Cardiac muscle cell (in vitro differentiated cells and primary cell): ENCODE measurements at places on chromosomes 3 and 15.

- no peak for DNase-seq
- no peak overlapping the region for H3K4me3 ChIP-seq
- no peaks in the 10 kb centered on the region for H3K4me1 ChIP-seq
- no peaks in the 10 kb centered on the region for H3K27me3 ChIP-seq
Measured at GRCh38 chr15:51365417-51365816, 24.0 kb downstream of the GLDN start.

- no peak overlapping the region for H3K4me3 ChIP-seq
- H3K27me3 ChIP-seq, result no peaks in the 10 kb centered on the region
- DNase-seq, result no peak
- H3K27ac ChIP-seq, result no peak overlapping the region
Measured at GRCh38 chr15:65804252-65804931, 12.3 kb upstream of the DENND4A start.

- H3K27ac ChIP-seq, result no peak overlapping the region
- no peak overlapping the region for H3K4me3 ChIP-seq
- H3K27me3 ChIP-seq, result no peaks in the 10 kb centered on the region
- no peaks in the 10 kb centered on the region for H3K36me3 ChIP-seq
- no peaks in the 10 kb centered on the region for H3K4me1 ChIP-seq
- no peak for DNase-seq
Measured at GRCh38 chr15:45867281-45867680, 232.5 kb downstream of the SQOR start.

DNA sequence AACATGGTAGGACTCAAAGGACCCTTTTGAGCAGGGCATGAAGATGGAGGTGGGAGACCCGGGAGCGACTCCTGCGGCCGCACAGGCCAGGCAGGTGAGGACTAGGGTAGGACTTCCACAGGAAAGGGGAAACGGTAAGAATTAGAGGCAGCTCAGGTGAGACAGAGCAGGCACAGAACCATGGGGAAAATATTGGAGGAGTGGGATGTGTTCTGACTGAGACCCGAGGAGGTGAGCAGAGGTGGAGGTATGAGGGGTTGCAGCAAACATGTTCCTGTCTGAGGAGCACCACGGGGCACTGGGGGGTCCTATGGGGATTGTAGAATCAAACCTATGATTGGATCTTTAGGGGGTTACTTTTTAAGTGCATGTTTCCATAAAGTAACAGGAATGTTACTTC, 1.4 kb upstream of the ISG20 start:
- no peak for DNase-seq
- no peaks in the 10 kb centered on the region for H3K36me3 ChIP-seq
- no peak overlapping the region for H3K27ac ChIP-seq
- H3K27me3 ChIP-seq, result no peaks in the 10 kb centered on the region

DNA sequence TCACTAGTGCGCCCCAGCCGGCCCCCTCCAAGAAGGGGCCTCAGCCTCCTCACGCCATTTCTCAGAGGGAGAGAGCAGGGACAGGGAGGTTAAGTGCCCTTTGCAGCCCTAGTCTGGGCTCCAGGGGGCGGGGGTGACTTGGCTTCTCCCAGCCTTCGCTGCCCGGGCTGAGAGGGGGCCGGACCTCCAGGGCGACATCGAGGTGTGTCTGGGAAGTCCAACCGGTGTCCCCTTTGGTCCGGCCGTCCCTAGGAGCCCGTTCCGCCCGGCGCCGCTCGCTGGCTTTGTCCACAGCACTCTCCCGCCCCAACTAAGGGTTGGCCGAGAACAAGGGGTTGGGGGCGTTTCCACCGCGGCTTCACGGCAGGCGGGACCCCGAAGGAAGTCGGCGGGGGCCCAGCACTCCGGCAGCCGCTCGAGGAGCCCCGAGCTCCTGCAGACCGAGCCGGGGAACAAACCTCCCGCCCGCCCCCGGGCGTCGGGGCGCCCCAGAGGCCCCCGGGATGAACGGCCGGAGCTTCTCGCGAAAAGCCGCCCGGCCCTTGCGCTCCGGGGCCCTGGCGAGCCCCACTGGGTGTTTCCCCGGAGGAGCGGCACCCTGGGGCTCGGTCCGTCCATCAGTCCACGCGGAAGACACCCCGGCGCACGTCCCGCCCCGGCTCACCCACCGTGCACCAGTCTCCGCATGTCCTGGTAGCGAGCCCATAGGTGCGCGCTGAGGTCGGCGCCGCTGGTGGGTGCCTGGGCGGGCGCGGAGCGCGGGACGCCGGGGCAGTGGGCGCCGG, 627 bp downstream of the NT5DC2 start:
- peak; percentile 63 for DNase-seq
- peaks cover 19% of the 10 kb centered on the region for H3K4me1 ChIP-seq
- peak overlapping the region; percentile 84 for H3K4me3 ChIP-seq

GRCh38 chr15:51970132-51970817, 1.3 kb downstream of the LEO1 start:
- peaks cover 4% of the 10 kb centered on the region for H3K4me1 ChIP-seq
- DNase-seq, result no peak
- no peak overlapping the region for H3K27ac ChIP-seq
- H3K36me3 ChIP-seq, result no peaks in the 10 kb centered on the region
- no peak overlapping the region for H3K4me3 ChIP-seq

DNA sequence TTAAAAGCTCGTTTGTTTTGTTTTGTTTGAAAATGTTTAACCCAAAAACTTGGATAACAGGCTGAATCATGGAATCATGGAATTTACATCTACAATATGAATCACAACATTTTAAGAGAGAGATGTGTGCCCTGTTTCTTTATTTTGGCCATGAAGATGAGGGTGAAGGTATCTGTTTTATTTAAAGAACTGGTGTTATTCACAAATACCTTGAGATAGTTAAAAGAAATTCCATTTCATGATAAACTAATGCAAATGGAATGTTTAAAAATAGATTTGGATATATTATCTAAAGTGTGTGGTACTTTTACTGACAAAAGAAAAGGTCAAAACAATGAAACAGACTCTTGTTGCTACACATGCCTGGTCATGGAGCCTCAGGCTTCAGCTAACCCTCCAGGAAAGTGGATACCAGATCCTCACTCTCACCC, 486.0 kb upstream of the CFAP20DC start:
- H3K4me3 ChIP-seq, result no peak overlapping the region
- H3K27me3 ChIP-seq, result no peaks in the 10 kb centered on the region
- peaks cover 11% of the 10 kb centered on the region for H3K4me1 ChIP-seq

GRCh38 chr3:12148183-12148940, 10.3 kb downstream of the TIMP4 start:
- peaks cover 3% of the 10 kb centered on the region for H3K4me1 ChIP-seq
- H3K36me3 ChIP-seq, result no peaks in the 10 kb centered on the region
- H3K4me3 ChIP-seq, result no peak overlapping the region
- H3K27me3 ChIP-seq, result no peaks in the 10 kb centered on the region
